ENCODE measurements at places on chromosomes 3 and 15.

- DNase-seq: no peak
These were observed 177.6 kb upstream of the BCL6 start for GRCh38 chr3:187922704-187923416.

DNA sequence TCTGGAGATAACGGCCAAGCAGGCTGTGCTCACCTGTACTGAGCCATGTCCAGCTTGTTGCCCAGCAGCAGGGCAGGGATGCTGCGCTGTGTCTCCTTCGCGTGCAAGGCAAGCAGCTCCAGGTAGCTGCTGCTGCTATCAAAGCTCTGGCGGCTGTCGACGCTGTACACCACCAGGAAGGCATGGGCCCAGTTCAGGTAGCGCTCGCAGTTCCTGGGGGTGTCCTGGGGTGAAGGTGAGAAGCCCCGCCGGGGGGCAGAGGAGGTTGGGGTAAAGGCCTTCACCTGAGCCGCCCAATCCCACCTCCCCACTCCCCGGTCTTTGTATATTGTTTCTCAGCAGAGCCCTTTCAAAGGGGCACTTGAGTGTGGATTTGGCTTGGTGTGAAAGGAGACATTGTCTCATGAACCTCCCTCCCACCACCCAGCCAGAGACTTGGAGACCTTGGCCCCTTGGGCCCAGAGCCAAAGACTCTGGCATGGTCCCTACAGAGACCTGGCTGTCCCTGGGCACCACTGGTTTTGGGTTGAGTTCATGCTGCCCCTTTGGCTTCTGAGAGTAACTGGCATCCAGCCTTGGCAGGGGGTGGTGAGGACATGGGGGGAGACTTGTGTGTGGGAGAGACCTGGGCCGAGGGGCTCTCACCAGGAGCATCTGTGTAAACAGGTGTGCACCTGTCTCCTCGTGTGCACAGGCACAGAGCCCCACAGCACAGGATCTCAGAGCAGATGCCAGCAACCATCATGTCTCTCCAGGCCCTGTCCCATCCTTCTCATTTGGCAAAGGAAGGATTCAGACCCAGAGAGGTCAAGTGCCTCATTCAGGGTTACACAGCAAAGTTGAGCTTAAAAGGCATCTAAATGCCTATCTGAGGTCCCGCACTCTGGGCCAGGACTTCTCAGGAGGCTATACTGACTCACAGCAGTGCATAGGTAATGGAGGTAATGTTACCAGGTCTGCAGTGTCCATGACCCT, 9.1 kb downstream of the RASL12 start:
- no peak for DNase-seq

GRCh38 chr15:66180531-66181097, 72.9 kb downstream of the MEGF11 start:
- DNase-seq: no peak

- no peak for DNase-seq
These were observed 202.7 kb upstream of the SLC2A2 start for GRCh38 chr3:171229173-171229572.

GRCh38 chr15:66251790-66252684, 1.5 kb downstream of the MEGF11 start:
- DNase-seq: peak; percentile 59

DNA sequence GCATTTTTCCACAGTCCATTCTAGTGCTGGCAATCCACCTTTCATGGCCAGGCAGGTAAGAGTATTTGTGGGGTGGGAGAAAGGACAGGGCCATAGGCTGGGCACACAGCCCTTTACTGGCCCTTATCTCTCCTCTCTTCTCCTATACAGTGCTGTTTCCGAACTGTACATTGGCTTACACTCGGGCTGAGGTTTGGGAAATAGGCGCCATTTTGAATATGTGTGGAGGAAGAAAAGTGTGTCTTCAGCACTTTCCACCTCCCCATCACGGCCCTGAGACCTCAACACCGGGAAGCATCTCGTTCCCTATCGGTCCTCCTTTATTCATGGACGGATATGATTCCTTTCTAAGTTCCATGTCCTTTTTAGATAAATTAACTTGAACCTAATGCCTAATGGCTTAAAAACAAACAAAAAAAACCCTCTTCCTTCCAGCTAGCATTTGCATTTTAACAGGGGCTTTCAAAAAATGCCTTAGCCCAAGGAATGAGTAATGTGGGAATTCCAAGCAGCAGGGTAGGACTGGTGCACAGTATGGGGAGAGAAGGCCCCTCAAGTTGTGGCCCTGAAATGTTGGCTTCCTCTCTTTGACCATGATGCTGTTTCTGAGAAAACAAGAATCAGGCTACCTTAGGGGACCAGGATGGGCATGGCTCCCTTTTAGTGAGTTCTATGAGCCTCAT, 24.5 kb downstream of the CD86 start:
- DNase-seq: no peak

GRCh38 chr3:62567097-62568021, 194.0 kb upstream of the FEZF2 start:
- peak; percentile 24 for DNase-seq

DNA sequence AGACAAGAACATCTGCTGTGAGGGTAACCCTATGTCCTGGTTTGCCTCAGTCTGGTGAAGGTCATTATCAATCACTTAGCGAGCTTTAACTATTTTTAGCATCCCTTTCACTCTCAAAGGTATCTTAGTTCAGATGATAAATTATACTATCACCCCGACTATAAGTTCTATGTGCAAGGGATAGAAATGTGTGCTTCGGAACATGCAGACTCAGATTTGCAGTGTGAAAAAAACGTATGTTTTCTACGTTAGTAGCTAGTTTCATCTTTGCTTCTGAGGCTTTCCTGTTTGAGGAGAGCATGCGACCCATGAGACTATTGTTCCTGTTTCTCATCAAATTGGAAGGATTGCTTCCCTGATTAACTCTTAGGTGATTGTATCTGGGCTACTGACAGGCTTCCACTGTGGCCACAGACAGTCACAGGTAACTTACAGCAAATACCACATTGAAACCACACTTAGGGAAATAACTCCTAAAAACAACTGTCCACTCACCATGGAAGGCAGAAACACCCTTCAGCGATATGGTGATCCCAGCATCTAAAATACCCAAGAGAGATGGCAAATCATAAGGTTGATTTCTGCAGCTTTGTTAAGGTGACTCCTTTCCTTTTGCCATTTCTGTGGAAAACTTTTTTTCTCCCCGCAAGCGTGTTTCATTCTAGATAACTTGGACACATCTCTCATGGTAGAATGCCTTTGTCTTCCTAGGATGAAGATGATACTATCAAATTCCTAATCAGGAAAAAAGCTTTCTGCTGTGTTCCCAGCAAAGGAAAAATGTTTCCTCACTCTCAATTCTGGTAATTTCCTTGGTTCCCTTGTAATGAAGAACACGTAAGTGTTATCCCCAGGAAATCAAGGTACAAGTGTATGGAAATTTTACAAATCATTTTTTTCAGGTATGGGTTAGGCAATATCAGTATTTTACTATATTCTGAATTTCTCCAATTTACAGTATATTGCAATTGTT, 5.2 kb downstream of the GCSAM start:
- peak; percentile 61 for DNase-seq

Measured in trophoblast cell (in vitro differentiated cells and primary cell).